ENCODE measurements at places on chromosomes 12 and 14.

GRCh38 chr12:131510431-131510830 lies 200.5 kb upstream of the SFSWAP start:
- DNase-seq: no peak

- DNase-seq: peak; percentile 89
Observed at GRCh38 chr12:52434081-52434733, at the start of gene KRT75. KRT75 (minus strand) TSS chr12:52434371; CDS start chr12:52434304, 67 bp downstream.

DNA sequence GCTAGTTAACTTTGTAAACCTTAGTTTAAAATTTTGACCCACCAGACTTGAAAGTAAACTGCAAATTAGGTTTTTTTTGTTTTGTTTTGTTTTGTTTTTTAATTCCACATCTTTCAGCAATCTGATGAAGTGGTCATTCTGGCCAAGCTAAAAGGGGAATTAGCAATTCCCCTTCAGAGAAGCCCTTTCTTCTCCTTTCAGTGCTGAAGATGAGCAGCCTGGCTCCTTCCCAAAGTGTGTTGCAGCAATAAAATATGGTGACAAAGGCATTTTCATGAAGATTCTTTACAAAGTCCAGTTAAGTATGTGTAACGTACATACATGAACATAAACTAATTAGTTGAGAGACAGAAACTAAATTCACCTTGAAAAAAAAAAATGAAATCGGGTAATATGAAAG lies 380.1 kb downstream of the NOVA1 start:
- no peak for DNase-seq

DNA sequence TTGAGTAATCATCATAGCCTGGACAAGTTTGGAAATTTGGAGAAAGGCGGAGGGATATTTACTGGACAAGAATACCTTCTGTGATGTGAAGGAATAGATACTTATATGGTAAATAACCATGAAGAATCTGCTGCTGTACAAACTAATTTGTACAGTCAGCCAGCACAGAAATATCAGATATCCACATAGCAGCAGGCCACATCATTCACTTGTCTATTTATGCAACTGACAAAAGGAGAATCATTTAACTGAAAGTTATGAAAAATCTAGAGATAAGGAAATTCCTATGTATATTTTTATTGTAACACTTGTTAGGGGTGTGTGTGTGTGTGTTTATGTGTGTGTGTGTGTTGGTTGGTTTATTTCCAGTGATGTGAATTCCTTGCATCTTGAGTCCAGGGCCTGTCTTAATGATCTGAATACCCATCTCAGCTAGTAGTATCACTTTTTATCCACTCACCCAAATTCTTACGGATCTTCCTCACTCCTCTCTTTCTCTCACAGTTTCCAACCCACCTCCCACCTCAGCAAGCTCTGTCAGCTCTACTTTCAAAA lies 10.5 kb upstream of the LRIG3 start:
- DNase-seq: no peak

GRCh38 chr12:102163383-102163782 lies 34.2 kb downstream of the PMCH start:
- DNase-seq: no peak

DNA sequence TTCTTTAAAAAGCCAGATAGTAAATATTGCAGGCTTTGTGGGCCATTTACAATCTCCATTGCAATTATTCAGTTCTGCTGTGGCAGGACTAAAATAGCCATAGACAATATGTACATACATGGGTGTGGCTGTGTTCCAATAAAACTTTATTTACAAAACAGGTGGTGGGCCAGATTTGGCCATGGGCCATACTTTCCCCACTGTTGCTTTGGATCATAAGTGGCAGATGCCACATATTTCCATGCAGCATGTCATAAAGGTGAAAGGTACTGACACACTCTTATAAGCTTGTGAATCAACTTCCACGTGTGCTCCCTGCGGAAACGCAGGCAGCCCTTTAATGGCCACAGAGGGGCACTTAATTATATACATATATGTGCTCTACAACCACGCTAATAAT lies 244.4 kb upstream of the FOXN3 start:
- no peak for DNase-seq

DNA sequence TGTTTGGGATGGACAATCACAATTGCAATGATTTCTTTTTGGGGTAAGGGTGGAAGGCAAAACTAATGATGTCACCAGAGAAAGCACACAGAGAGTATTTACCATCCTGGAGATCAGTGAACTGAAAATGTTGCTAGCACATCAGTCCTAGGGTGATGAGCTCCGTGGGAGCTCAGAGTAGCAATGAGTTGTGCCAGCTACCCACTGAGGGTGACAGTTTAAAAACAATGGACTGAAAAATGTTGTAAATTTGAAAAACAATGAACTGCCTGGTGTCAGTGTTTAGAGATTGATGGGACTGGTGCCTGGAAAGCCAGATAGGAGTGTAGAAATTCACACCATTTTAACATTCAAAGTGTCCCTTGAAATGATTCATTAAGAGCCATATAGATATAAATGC lies 198.5 kb downstream of the ATP23 start:
- no peak for DNase-seq

GRCh38 chr12:132100306-132101065 lies 43.6 kb downstream of the DDX51 start:
- no peak for DNase-seq

DNA sequence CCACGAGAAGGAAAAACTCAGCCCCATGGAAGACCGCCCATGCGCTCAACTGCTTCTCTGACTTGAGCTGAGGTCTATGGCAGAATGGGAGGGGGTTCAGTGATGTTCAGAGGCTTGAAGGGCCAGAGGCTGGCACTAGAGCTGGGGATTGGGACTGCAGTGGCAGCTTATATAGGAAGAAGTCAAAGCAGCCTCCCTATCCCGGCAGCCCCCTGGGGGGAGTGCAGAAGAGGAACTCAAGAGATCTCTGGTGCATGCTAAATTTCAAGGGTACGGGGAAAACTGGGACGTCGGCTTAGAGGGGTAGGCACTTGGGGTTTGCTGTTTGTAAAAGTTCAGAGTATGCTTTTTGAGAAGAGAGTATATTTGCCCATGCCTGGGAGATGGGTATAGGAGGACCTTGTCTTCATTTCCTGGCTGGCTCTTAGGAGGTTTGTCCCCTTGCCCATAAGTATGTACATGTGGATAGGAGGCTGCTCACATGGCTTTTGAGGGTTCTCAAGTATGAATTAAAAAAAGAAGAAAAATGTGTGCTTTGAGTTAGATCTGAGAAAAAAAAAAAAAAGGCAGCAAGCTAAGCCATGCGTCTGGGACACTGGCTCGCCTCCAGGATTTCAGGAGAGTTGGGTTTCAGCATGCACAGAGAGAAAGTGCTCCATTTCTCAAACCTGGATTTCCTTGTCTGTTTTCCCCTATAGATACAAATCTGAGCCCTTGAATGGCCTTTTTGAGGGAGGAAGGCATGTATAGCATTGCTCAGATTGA lies 3.2 kb upstream of the MEG3 start:
- DNase-seq: no peak

GRCh38 chr14:105476097-105476830 lies 1.6 kb downstream of the CRIP2 start:
- peak; percentile 30 for DNase-seq

DNA sequence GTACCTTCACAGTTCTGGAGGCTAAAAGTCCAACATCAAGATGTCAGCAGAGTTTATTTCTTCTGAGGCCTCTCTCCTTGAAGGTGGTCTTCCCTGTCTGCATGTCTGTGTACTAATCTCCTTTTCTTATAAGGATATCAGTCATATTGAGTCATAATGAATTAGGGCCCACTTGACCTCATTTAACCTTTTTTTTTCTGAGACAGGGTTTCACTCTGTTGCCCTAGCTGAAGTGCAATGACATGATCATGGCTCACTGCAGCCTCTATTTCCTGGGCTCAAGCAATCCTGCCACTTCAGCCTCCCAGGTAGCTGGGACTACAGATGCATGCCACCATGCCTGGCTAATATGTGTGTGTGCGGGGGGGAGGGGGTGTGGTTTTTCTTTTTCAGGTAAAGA lies 41.7 kb downstream of the PPM1H start:
- no peak for DNase-seq

All from PC-3 (cell line).